Activated naive CD4-positive, alpha-beta T cell treated with anti-CD3 and anti-CD28 coated beads, Interleukin-2, amount 10 ng/mL, durations not matched to agents 7 days and 5 days (primary cell): ENCODE measurements at places on chromosomes 6 and 20.
A peak's percentile ranks its signal among the peaks of the same experiment; 100 is the strongest.

- no peaks in the 10 kb centered on the region for H3K36me3 ChIP-seq
- no peak overlapping the region for H3K27ac ChIP-seq
- no peaks in the 10 kb centered on the region for H3K27me3 ChIP-seq
- DNase-seq, result no peak
Measured at GRCh38 chr6:50180646-50181045, 130.9 kb upstream of the DEFB112 start.

DNA sequence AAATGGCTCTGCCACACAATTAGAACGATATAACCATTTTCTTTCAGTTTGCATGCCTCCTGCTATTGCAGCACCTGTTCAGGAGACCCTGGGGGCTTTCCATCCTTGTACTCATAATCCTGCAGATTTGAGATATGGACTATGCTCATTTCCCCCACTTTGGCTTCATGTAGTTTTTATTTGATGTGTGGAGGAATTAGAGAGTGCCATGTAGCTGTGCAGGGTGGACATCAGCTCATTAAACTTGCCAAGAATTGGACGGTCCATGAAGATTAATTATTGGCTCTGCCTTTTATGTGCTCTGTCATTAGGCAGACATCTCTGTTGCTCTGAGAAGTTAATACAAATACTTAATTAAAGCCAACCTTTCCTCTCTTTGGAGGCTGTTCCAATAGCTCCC, 66.2 kb upstream of the CD83 start:
- H3K27ac ChIP-seq, result no peak overlapping the region
- no peaks in the 10 kb centered on the region for H3K36me3 ChIP-seq
- DNase-seq, result no peak
- H3K4me1 ChIP-seq, result no peaks in the 10 kb centered on the region

- no peaks in the 10 kb centered on the region for H3K27me3 ChIP-seq
- no peaks in the 10 kb centered on the region for H3K36me3 ChIP-seq
- no peak for DNase-seq
- H3K4me3 ChIP-seq, result no peak overlapping the region
Measured at GRCh38 chr6:56671651-56672461, 29.2 kb upstream of the DST start.

GRCh38 chr6:137162692-137163306, 10.6 kb downstream of the IL22RA2 start:
- H3K4me1 ChIP-seq, result peaks cover 31% of the 10 kb centered on the region
- peaks cover 32% of the 10 kb centered on the region for H3K27me3 ChIP-seq
- no peak overlapping the region for H3K27ac ChIP-seq
- no peak overlapping the region for H3K4me3 ChIP-seq
- no peak for DNase-seq

DNA sequence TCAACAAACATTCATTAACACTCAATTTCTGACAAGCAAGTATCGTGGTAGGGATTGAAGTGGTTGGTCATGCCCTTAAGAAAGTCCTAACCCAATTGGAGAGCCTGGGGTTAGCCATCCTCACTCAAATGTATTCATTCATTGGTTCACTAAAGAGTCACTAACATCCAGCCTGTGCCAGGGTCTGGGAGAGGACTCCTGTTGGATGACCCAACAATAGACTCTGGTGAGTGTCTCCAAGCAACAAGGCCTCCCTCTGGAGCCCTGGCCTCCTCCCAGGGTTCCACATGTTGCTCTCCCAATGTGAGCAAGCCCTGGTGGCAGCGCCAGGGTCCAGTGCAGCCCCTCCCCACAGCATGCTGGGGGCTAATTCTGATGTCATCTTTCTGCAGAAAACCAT, at the start of gene BPIFA3:
TSS of gene BPIFA3 (plus strand) at position 301 of the 400 bp plus-strand sequence. CDS start 185 bp downstream, outside the sequence.
- no peaks in the 10 kb centered on the region for H3K36me3 ChIP-seq
- no peak within 1 kb of the TSS for H3K4me3 ChIP-seq
- DNase-seq, result no peak
- H3K27me3 ChIP-seq, result peaks cover 33% of the 10 kb centered on the region
- no peak within 1 kb of the TSS for H3K27ac ChIP-seq
- H3K4me1 ChIP-seq, result no peaks in the 10 kb centered on the region

DNA sequence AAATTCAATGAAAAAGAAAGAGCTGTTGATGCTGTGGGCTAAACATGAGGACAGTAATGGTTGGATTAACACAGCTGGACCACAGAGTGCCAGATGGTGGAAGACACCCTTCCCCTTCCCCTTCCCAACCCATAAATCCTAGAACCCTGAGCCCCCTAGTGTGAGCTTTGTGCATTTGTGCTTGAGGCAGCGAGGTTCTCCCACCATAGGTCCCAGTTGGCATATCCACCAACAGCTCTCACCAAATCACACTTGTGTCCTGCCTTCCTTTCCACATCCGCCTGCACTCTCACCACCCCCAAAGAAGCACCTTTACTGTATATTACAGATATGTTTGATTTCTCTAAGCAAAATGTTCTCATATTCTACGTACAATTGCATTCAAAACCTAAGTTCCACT, 32.8 kb upstream of the HBS1L start:
- DNase-seq, result peak; percentile 51
- H3K27ac ChIP-seq, result peak overlapping the region; percentile 94
- H3K27me3 ChIP-seq, result no peaks in the 10 kb centered on the region
- peak overlapping the region; percentile 53 for H3K4me3 ChIP-seq
- H3K36me3 ChIP-seq, result peaks cover 7% of the 10 kb centered on the region
